ENCODE measurements at places on chromosomes 6 and 20.

DNA sequence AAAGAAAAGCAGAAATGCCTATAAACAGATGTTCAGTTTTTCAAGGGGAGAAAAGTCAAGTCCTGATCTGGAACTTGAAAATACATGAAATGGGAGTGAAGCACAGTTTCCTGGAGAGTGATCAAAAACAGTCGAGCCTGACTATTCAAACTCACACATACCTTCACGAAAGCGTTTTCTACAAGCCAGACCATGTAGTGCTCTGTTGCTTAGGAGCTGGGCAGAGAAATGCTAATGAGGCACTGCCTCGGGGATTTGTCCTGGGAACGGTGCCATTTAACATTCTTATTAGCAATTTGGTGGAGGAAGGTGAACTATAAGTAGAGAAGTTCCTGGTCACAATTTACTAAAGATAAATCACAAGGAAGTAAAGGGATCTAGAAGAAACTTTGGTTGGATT, 5.9 kb downstream of the NHSL1 start:
- no peak for DNase-seq

- no peak for DNase-seq
Measured at GRCh38 chr6:56246881-56247653, at the start of gene COL21A1. COL21A1 (minus strand) TSS chr6:56247580; CDS start chr6:56182618, 64,962 bp downstream.

GRCh38 chr20:62655282-62656196, 13.2 kb downstream of the SLCO4A1 start:
- DNase-seq: no peak

DNA sequence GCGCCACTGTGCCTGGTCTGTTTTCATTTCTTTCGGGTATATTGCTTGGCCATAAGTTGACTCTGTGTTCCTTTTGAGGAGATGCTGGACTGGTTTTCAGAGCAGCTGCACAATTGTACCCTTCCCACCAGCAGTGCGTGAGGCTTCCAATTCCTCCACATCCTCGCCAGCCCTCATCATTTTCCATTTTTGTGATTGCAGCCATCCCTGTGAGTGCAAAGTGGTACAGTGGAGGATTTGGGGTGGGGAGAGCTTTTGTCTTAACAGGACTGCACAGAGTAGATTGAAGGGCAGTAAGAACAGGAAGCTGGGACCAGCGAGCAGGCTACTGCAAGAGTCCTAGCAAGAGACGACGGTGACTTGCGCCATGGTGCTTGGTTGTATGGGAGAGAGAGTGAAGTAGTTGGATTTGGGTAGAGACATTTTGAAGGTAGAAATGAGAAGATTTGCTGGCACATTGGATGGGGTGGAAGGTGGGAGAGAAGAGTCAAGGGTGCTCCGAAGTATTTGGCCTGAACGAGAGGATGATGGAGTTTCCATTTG, 18.3 kb downstream of the BCAS4 start:
- no peak for DNase-seq

- no peak for DNase-seq
Measured at GRCh38 chr6:106752641-106753040, 123.3 kb downstream of the QRSL1 start.

DNA sequence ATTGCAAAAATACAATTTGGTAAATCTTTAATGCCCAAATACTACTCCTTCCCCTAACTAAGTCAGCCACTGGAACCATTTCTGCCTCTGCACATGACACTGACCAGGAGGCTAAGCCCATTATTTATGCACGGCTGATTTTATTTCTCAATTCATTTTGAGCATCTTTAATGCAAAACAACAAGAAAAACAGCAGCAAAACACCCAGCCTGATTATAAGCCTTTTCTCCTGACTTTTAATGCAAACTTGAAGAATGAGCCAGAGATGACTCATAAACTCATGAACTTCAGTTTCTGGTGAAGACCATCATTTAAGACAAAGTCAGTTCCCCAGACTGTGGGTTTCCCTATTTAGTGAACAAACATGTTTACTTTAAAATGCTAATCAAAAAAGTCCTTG, 51.6 kb downstream of the CYP24A1 start:
- no peak for DNase-seq

- DNase-seq: no peak
Measured at GRCh38 chr6:30757261-30757904, 13.0 kb upstream of the IER3 start.

DNA sequence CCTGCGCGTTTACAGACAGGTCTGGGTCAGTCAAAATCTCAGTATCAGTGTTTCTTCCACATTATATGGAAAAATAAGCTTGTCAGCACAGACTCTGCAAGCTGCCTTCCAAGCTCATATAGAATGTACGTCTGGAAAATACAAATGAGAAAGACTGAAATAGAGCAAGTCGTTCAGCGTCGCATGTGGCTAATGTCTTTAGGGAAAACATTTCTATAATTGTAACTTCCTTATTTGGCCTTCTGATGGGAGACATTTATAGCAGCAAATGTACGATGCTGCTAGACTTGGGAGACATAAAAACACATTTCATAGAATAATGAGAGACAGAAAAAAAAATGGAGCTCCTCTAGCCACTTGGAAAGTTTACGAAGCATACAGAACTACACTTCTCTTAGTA, 122.2 kb downstream of the KIF16B start:
- DNase-seq: no peak

- no peak for DNase-seq
Measured at GRCh38 chr6:77880501-77880900, 227.7 kb downstream of the MEI4 start.

DNA sequence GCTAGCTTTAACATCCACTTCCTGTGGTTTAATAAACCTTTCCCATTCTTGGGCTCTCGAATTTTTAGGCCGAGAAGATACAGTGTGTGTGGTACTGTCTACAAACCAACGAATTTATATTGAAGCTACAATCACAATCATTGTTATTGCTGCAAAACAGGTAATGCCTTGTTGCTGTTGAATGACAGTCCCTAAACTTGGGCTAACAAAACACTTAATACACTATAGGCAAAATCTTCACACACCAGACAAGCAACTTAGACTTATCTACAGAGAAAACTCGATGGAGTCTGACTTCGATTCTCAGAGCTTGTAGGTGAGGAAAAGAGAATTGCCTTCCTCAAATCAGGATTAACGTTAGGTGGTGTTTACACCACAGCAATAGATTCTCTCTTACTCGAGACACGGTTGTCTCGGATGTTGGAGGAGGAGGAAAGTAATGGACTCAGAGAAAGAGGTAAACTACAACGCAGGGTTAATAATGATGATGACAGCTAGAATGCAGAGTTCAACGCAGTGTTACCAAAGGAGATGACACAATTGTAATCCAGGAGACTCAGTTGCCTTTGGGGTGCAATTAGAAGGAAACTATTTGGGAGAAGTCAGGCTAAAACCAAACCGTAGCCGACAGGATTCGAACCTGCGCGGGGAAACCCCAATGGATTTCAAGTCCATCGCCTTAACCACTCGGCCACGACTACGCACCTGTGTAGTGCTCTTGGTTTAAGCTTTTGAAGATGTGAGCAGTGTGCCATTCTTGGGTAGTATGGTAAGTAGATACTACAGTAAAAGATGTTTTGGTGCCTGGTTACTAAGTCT, 32.5 kb upstream of the ZNF184 start:
- DNase-seq: peak; percentile 66

DNA sequence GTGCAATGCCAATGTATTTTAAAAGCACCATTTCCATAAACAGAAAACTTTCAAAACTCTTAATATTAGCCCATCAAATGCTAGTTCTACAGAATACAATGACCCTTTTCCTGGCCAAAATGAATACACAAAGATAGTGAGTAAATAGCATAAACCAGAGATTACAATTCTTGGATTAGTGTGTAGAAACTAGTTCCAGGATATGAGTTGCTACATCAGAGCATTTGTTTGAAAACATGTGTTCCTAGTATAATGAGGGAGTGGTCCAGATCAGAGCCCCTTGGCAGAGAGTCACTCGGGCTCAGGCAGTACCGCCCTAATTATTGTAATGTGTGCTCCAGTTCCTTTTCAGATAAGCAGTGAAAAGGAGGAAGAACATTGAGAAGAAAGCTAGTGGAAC, 63.7 kb upstream of the COL21A1 start:
- no peak for DNase-seq

- DNase-seq: no peak
Measured at GRCh38 chr6:104705095-104705707, 154.5 kb downstream of the HACE1 start.

DNA sequence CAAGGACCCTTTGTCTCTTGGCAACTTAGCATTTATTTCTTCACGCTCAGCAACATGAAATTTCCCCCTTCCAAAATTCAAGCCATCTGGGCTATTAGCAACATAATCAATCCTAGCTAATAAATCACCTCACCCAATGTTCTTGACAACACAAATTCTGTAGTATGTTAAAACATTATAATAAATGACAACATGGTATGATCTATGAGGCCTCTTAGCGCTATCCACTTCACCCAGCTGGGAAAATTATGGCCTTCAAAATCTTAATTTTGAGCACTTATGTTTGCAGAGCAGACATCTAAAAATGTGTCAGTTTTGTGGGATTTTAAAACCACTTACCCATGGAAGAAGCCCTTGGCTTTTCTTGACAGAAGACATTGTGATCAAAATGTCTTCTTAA, 181.9 kb downstream of the HDGFL1 start:
- DNase-seq: no peak

GRCh38 chr20:3046677-3047462, 1.0 kb downstream of the MRPS26 start:
- DNase-seq: no peak

DNA sequence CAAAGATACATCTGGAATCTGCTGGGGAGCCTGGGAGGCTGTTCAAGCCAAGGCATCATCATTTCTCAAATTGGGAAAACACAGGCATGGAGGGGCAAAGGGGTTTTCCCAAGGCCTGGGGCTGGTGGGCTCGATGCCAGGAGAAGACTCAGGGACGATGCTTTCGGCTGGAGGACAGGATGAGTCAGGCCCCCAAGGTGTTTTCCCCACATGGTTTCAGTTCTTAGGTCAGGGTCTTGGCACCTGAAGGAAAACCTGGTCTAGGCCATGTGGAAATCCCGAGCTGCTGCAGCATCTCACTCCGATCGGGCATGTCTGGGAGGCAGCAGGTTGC, 348.1 kb downstream of the CDC5L start:
- DNase-seq: peak; percentile 39

DNA sequence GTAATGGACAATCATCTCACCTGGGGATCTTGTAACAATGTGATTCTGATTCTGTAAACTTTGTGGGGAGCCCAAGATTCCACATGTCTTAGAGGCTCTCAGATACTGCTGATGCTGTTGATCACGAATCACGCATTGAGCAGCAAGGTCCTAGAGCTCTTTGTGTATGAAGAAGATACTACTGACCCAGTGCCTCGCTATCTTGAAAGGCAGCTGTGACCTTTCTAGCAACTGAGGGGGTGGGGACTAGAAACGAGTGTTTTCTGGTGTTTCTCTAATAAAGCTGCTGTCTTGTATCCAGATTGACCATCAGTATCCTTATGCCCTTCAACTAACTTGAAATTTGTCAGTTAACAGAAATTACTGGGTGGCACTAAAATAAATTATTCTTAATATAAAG, 142.9 kb downstream of the MTHFD1L start:
- no peak for DNase-seq

GRCh38 chr20:46013829-46014516, 5.3 kb downstream of the MMP9 start:
- DNase-seq: no peak

DNA sequence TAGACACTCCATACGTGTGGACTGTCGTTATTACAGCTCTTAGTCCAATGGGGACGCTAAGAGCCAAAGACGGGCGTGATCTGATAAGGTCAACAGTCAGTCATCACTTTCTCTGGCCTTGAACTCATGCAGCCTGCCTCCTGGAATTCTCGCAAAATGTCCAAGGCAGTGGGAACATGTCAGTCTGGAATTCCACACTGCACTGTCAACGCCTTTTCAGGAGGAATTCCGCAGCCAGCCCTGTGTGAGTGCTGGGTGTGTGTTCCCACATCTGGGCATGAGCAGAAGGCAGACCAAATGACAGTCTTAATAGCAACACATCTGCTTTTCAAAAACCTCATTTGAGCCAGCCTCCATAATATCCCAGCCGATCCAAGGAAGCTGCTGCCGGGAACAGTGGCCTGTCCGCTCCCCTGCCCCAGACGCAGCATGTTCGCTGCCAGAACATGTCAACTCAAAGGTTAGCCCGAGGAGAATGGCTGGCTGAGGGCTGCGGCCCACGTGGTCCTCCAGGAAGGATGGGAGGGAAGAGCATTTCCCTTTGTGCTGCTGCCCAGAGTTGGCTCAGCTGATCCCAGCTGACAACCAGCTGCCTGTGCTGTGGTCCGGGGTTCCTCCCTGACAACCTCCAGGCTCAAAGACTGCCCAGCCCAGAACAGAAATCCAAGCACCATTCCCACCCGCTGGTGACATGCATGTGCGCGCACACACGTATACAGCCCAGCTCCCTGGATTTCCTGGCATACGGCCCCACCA, 103.1 kb downstream of the SULF2 start:
- no peak for DNase-seq

- no peak for DNase-seq
Measured at GRCh38 chr6:37987559-37987958, 168.0 kb downstream of the ZFAND3 start.

DNA sequence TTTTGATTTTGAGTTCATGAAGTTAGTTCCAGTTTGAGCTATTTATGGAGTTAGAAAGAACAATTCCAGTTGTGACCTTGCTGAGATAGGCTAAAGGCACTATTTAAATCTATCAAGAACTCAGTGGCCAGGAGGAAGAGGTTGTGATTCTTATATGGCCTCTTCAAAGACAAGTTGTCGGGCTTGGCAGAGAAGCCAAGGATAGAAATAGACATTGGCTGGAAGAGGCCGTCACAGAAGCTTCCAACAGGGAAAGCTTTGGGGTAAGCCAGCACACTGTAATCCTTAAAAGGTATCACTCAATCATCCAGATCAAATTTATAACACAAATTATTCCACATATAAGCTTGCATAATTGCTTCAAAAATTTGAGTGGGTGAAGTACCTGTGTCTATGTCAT, 286.1 kb downstream of the SYNE1 start:
- DNase-seq: no peak

- DNase-seq: no peak
Measured at GRCh38 chr20:5033566-5033965, 32.3 kb upstream of the SLC23A2 start.

DNA sequence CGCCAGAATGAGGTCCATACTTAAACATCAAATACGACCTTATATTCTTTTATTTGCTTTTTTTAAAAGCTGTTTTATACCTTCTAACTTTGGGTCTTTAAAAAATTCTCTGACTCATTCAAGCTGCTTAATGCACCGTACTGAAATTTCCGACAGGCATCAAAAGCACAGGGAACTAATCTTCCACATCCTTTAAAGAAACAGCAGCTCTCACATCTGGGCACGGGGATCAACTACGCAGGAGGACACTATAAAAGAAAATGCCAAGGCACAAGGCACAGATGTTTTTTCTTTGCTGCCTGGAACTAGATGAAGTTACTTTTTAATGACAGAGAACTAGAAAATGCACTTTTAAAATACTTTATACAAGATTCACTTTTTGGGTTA, 112.4 kb upstream of the ARG1 start:
- no peak for DNase-seq

GRCh38 chr6:87976616-87977015, 71.0 kb upstream of the SPACA1 start:
- no peak for DNase-seq

DNA sequence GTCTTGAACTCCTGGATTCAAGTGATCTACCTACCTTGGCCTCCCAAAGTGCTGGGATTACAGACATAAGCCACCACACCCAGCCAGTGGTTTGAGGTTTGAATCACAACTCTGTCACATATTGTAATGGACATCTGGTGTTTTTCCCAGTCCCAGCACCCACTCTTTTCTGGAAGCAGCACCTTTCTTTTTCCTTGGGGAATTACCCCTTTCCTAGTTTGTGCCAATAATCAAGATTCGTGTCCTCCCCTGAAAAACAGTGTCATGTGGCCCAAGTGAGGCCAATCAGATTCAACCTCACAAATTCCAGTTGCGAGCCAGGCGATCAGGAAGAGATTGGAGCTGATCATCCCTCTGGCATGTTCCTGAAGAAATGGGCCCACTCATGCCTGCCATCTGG, 71.7 kb upstream of the SGK1 start:
- no peak for DNase-seq
